Stimulated activated CD8-positive, alpha-beta memory T cell treated with anti-CD3 and anti-CD28 coated beads, Interleukin-4, amount 100 ng/mL, for 1 hour (primary cell): ENCODE measurements at places on chromosomes 1 and 21.

DNA sequence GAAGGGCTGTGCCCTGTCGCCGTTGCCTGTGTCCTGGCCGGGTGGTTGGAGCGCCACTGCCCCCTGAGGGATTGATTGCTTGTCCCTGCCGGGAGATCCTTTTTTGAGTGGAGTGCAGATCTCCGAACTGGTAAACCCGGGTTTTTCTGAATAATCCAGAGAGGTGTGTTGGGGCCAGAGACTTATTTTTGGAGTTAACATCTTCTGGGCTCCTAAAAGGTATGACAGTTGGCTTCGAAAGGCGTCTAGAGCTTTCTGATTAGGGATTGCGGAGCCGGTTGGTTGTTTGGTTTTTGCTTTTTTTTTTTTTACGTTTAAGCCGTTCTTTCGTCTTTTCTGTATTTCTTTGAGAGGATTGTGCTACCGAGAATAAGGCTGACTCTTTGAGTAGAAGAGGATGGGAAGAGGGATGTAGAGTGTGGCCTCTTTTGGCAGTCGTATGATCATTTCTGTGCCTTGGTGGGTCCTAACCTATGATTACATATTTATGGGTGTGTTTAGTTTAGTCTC lies 756 bp downstream of the RLF start:
- DNase-seq, result no peak

DNA sequence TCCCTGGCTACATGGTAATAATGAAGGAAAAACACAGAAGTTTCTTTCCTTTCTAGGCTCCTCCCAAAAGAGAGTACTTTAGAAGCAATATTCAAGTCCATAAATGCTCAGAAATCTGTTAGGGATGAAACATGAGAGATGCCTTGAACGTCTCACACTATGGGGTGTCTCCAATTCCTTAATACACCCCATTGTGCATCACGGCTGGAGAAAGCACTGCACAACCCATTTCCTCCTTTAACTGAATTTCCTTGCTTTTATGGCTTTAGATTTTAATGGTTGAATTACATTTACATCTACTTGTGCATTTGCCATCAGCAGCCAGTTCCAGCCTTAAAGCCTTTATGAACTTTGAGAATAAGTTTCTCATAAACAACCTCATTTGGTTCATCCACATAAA lies 498.9 kb upstream of the PTBP2 start:
- DNase-seq, result no peak

DNA sequence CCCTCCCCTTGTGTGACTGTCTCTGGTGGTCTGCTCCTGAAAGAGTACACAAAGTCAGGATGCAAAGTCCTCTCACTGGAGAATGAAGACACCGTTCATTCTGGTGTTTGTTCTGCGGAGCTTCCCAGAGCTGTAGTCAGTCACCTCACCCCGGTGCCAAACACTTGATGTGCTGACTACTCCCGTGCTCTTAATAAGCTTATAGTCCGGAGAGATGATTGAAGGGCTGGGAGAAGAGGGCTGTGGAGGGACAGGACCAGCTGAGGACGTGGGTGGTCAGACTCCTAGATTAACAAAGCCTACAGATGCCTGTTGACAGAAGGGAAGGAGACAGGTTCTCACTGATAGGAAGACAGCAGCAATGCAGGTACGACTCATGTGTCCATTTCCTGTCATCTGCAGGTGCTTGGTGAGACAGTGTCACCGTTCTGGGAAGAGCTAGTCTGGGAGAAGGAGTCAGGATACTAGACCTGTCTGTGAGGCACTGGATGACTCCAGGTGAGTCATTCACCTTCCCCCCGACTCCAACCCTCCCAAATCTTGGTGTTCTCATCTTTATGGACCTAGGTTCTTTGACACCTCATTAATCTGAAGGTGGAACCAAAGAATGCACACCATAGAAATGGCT lies 40.4 kb upstream of the LRRN2 start:
- no peak for DNase-seq

GRCh38 chr1:172239901-172240300 lies 180.6 kb upstream of the C1orf105 start:
- DNase-seq, result no peak

DNA sequence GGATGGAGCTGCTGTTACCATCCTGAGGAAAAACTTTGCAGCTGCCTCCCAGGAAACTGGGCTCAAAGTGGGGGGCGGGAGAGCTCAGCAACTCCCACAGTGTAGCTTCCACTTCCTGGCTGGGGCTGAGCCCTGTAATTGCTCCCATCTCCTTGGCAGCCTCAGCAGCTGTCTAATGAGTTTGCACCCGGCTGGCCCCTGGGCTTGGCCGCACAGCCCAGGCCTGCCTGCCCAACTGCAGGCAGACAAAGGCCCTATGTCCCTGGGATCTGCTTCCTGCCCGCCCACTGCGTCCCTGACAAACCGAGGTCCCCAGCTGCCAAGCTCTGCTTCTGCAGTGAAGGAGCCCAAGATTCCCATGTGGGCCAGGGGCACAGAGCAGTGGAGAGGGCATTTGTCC lies 30.1 kb downstream of the EDN2 start:
- DNase-seq, result no peak

- DNase-seq, result no peak
These were observed 10.2 kb upstream of the NAV1 start for GRCh38 chr1:201528631-201529252.

GRCh38 chr1:72109916-72110315 lies 172.4 kb downstream of the NEGR1 start:
- no peak for DNase-seq
